ENCODE measurements at places on chromosomes 16 and 17.

GRCh38 chr16:89410794-89411309 lies 79.5 kb downstream of the ANKRD11 start:
- DNase-seq: no peak

GRCh38 chr16:88881007-88881615 lies 14.7 kb upstream of the PABPN1L start:
- no peak for DNase-seq

DNA sequence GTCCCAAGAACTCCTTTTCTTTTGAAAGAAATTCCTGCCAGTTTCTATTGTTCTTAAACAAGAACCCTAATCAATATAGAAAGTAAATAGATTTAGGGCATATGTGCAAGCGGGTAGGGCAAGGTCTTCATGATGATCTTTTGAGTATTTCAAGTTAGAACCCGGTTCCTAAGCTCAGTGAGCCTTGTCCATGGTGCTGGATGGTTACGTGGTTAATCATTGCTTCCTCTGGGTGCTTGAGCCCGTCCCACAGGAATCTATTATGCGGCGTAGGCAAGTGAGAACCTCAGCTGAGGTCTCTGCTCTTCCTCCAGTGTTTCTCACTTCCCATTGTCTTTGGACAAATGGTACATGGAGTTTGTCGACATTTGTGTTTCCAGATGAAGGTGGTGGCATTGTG lies 580.8 kb upstream of the EEF2KMT start:
- DNase-seq: peak; percentile 42

DNA sequence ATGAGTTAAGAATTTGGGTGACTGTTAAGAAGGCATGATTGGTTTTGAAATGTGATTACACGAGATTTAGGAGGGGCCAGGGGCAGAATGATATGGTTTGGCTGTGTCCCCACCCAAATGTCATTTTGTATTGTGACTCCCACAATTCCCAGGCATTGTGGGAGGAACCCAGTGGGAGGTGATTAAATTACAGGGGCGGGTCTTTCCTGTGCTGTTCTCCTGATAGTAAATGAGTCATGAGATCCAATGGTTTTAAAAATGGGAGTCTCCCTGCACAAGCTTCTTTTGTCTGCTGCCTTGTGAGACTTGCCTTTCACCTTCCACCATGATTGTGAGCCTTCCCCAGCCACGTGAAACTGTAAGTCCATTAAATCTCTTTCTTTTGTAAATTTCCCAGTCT lies 34.6 kb downstream of the TMEM100 start:
- DNase-seq: no peak

GRCh38 chr17:32551186-32551955 lies 64.6 kb downstream of the CDK5R1 start:
- DNase-seq: no peak

DNA sequence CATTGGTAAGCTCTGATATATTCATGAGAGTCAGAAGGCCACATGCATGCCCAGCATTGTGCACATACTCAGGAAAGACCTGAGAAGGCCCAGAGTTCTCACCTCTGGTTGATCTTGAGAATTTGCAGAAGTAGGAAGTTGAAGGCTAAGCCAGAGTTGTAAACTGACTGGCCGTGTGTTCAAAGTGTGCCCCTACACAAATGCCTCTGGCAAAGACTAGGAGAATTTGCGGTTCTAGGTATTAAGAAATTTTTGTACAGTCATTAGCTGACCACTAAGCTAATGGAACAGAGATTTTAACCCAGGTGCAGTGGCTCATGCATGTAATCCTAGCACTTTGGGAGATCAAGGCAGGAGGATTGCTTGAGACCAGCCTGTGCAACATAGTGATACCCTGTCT lies 25.0 kb downstream of the FBXL20 start:
- DNase-seq: no peak

GRCh38 chr17:40190197-40191021 lies 13.1 kb downstream of the RAPGEFL1 start:
- DNase-seq: no peak
